ENCODE measurements at places on chromosomes 2 and 18.
A peak's percentile ranks its signal among the peaks of the same experiment; 100 is the strongest.

DNA sequence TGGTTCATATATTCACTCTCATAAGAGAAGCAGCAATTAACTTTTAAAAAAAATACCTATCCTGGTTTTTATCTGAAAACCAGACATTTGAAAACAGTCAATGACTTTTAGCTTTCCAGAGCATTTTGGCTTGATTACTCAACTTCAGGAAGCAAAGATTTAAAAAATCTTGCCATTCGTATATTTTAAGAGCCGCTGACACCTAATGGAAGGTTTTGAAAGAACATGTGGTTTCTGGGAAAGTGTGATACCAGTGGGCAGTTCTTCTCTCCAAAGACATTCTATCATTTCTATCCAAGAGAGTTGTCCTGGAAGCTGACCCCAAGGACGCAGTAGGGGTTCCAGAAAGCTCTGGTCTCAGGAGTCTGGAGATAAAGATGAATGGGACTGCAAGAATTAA is 234.7 kb downstream of the TTC32 start:
- no peak for DNase-seq

DNA sequence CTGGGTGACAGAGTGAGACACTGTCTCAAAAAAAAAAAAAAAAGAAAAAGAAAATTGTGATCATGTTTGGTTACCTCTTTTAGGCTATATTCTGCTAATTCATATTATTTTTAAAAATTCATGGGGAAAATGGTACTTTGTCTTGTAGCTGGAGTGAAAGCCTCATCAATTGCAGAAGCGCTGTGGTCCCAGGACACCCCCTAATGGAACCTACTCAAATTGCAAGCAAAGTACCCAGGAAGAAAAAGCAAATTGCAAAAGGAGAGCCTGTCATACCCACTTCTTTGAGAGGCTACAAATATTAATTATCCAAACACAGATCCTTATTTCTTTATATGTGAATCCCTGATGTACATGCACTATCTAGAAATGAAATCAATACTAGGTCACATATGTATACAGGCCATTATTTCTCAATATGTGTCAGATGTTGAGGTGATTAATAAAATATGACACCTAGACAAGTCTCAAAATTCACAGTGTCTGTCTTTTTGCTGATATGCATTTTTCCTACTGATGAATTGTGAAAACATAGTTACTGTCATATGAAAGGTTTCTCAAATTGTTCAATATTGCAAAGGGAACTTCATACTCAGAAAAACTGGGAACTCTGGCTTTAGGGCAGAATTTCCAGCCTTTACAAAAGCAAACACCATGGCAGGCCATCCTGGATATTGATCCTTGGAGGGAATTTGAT is 12.6 kb downstream of the CRACDL start:
- no peak for DNase-seq

GRCh38 chr2:121436918-121437317 is 93.8 kb upstream of the RNU4ATAC start:
- DNase-seq, result no peak

GRCh38 chr18:53375621-53376020 is 848.8 kb downstream of the MBD2 start:
- no peak for DNase-seq

- DNase-seq, result no peak
These were observed 1.0 kb downstream of the CYP26B1 start for GRCh38 chr2:72146347-72147302.

DNA sequence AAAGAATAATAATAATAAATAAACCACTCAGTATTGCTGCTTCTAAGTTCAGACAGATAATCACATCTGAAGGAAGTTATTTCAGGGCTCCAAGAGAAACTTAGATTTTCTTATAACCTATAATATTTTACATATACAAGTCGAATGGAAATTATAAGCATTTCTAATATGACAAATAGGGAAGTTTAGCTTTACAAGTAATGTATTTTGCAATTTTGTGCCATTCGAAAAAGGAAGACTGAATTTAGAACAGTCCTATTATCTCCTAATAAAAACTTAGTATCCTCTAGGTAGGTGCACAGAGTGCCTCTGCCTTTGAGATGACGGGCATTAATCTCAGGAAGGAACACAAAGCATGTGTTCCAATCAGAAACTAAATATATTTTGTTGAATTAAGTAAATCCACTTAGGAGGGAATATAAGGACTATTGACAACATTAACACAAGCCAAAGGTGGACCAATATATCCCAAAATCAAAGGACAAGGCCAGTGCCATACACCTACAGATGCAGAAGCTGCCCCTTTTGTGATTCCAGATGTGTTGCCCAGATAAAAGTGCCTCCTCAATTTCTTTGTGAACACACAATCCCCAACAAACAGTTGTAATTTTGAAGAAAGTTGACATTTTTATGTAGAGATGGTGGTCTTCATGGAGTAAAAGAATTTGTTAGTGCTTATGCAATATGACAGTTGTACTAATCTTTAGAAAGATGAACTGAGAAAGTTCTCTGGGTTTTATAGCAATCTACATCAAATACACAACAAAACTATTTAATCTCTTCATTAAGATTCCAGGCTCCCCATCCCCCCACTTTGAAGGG is 36.6 kb downstream of the PTCD3 start:
- no peak for DNase-seq

DNA sequence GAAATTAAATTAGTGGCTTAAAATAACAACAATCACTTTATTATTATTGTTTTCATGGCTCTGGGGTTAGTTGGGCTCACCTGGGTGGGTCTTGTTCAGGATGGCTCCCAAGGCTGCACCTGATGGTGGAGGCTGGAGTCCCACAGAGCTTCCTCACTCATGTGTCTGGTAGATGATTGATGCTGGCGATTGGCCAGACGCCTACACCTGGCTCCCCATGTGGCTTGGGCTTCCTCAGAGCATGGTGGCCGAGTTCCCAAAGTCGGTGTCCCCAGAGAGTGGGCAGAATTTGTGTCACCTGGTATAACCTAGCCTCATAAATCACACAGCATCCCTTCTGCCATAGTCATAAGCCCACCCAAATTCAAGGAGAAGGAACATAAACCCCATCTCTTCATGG is 18.2 kb downstream of the DBI start:
- no peak for DNase-seq

GRCh38 chr18:66582211-66582610 is 21.7 kb downstream of the CDH19 start:
- DNase-seq, result no peak

GRCh38 chr2:147531269-147531668 is 313.6 kb upstream of the ACVR2A start:
- DNase-seq, result no peak

GRCh38 chr2:37894047-37894446 is 31.0 kb upstream of the RMDN2 start:
- no peak for DNase-seq

- no peak for DNase-seq
These were observed 61.6 kb downstream of the GULP1 start for GRCh38 chr2:188353282-188353681.

DNA sequence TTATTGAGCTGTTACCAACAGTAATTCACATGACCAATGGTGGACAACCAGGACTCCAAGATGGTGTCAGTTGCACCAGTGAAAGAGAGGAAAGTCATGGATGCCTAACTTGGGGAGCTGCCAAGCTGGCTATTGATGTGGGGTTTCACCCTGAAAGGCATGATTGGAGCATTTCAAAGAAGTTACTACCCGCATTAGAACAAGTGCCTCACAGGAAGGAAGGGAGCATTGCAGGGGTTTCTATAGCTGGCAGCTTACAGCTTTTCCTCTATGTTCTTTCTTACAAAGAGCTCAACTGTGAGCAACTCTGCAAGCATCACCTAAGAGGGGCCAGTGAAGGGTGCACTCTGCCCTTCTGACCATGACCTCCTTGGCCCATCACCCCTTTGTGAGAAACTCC is 93.1 kb downstream of the TNFRSF11A start:
- DNase-seq, result no peak

GRCh38 chr2:142834021-142834420 is 43.4 kb upstream of the KYNU start:
- DNase-seq, result no peak

- DNase-seq, result peak; percentile 62
These were observed 49.3 kb downstream of the GREB1 start for GRCh38 chr2:11582862-11583752.

DNA sequence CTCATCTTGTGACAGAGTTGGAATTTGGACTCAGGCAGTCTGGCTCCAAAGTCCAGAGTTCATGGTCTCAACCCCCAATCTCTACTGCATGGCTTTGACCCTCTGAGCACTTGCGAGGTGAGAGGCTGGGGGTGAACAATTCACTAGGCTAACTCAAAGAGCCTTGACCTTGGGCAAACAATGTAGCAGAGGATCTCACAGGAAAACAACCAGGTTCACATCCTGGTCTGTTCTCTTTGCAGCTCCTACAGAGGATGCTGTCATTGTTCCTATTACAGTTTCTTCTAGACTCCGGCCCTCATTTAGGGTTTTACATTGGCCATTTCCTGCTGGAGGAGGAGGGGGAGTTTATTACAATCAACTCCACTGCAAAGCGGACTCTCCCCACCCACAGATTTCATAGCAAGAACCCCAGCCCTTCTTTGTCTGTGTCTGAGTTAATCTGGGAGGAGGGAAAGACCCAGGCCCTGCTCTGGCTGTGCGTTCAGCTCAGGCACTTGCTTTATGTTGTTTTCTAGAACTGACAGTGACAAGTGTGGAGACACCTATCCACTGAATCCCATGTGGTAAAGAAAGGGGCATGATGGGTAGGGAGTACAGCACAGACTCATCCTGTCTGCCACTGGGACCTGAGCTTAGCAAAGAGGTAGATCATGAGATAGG is 101.6 kb downstream of the LBH start:
- no peak for DNase-seq

DNA sequence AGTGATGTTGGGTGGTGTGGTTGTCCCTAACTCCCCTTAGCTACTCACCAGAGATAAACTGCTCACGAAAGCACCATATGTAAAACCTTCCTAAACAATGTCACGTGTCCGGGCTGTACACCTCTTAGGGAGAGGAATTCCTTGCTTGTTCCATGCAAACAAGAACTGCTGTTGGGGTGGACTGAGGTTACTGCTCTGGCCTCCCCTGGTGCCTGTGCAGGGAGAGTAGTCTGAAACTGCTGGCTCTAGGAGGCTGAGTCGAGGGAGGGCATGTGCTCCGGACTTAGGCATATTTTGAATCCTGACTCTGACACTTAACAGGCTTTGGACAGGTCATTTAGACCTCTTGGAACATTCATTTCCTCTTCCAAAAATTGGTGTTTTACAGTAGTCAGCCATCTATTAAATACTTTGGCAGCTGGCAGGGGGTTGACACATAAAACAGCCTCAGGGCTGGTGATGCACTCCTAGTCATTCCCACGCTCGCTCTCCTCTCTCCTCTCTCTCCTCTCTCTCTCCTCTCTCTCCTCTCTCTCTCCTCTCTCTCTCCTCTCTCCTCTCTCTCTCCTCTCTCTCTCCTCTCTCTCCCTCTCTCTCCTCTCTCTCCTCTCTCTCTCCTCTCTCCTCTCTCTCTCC is 10.6 kb downstream of the THNSL2 start:
- DNase-seq, result no peak

DNA sequence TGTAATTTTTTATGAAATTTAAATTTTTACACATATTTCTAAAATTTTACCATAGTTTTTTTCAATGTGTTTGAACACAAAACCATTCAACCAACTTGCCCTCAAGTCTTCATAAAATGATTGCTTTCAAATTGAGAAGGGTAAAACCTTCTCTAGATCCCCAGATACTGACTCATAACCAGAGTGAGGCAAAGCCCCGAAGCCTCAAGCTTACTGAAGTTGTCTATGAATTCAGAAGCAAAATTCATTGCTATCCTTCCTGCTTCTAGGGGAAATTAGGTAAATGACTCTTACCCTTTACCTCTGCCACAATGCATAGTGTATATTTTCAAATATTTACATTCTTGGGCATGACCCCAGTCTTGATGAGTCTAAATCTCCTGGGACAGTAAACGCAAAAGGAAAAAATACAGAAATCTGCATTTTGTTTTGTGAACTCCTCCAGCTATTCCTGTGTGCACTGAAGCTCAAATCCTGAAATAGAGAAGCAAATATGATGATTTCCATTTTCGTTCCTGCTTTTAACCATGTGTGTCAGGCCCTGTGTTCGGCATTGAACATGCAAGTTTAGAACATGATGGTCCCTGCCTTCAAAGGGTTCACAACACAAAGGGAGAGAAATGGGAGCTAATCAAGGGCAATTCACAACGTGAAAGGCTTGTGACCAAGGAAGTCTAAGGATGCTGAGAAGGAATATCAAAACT is 246.3 kb downstream of the SUCLG1 start:
- no peak for DNase-seq

DNA sequence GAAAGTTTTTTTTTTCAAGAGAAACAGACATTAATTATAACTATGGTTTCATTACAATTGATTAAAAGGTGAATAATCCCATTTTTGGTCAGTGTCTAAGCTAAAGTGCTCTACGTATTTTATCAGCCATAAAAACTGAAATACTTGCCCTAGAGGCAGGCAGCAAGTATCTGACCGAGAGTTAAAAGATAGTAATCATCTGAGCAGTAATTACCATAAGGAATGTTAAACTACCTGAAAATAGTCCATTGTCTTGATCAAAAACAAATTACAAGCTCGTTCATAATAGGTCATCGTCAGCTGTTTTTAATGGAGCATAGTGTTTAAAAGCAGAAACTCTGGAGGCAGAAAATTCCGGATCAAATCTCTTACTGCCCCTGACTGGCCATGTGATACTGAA is 105.7 kb upstream of the ZEB2 start:
- peak; percentile 19 for DNase-seq

DNA sequence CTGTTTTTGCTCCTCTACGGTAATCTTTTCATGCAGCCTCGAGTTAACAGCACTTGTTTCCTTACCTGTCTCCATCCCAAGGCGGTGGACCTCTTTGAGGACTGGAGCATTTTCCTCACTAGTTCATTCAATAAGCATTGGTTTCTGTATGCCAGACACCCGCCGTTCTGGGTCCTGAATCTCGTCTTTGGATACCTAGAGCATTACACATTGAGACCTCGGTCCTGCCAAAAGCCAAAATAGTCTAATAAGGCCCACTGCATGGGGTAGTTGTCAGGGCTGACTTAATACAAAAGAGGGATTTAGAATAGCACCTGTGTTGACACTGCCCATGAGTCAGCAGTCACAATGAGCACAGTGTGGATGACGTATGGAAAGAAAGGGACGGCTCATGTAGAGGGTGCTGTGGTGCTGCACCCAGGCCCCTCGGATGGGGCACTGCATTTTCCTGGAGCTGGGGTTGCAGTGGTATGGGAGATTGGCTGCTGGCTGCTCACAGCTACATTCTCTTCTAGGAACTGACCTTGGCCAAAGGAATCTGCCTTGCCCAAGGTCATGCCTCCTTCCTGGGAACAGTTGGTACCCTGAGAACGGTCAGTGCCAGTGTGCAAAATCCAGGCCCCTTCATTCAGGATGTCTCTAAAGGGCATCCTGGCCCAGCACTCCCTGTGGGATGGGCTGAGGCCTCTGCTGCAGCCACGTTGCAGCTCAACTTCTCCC is 126.9 kb upstream of the NCK2 start:
- DNase-seq, result no peak

- no peak for DNase-seq
These were observed 143.1 kb downstream of the INHBB start for GRCh38 chr2:120489023-120489422.

All from globus pallidus (tissue), 1 donor.